SK-N-SH (cell line): ENCODE measurements at places on chromosomes 2 and 18.

- DNase-seq = no peak
Observed at GRCh38 chr2:25692737-25693445, 19.5 kb upstream of the DTNB start.

DNA sequence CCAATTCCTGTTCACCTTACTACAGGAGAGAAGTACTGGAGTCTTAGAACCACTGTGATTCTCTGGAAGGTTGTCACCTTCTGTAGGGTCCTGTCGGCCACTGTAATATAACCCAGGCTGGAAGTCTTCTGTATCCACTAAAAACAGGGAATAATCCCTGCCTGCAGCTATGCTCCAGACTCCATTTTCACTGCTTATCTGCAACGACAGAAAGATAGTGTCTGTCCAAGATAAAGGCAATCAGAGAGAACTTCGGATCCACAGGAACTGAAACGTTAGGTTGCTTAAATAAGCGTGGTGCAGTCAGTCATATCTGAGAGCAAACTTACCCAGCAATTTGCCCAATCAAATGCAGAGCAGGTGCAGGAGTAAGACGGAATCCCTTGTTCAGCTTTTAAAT, 34.2 kb downstream of the ALS2 start:
- no peak for DNase-seq

- no peak for DNase-seq
Observed at GRCh38 chr2:98126061-98126460, 39.1 kb downstream of the VWA3B start.

DNA sequence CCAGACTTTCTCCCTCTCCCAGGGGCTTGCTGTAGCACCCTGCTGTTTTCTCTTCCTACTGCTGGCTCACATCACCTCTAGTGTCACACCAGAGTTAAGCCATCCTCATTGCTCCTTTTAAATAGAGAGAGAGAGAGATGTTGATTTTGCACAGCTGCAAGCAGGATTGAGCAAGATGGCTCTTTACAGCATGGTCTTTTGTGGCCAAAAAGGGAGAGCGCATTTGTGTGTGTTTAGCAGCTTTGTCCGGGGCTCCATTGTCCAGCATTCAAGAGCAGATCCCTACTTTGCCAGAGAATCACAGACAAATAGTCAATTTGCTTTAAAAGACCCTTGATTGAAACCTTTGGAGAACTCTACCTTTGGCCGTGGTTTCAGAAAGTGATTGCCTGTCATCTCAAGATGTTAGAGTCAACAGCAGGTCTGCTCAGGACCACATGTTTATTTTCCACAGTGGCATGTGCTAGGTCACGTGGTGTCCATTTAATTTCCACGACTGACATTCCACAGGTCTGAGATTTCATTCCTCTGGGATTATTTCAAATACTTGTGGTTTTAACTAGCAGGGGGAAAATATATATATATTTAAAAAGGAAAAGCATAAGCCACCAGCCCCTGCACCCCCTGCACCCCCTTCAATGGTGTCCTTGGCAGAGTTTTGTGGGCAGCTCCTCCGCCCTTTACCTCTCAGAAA, 359.9 kb upstream of the SLC14A2 start:
- DNase-seq = no peak

- DNase-seq = no peak
Observed at GRCh38 chr18:56030060-56030459, 442.1 kb upstream of the TCF4 start.
